Stimulated activated CD8-positive, alpha-beta memory T cell treated with anti-CD3 and anti-CD28 coated beads, Interleukin-4, amount 100 ng/mL, for 1 hour (primary cell): ENCODE measurements at places on chromosomes 2 and 18.

- no peak for DNase-seq
These were observed 320.4 kb downstream of the ASXL3 start for GRCh38 chr18:33898427-33898826.

DNA sequence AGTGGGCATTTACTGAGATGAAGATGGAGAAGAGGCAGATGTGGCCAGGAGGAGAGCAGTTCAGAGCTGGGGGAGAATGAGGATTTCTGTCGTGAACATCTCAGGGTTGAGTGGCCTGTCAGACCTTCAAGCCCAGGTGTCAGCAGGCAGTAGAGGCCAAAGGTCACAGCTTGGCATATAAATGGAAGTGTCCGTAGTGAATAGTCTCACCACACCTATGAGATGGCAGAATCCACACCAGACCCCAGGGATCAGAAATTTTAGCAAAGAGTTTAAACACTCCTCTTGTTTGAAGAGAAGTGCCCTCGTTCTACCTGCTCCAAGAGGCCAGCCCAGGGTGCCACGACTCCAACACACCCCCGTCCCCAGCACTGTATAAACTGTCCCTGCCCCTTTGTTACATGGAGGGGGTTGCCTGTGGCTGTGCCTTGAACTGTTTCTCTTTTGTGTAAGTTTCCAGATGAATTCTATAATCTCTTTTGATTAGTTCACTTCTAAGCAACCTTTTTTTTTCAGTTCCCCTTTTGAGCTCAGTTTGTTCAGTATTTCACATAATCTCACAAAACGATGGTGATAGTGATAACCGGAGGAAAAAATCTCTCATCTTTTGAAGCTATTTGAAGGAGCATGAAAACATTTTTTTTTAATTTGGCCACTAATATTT is 69.0 kb upstream of the TTC39C start:
- no peak for DNase-seq

- no peak for DNase-seq
These were observed 67.9 kb upstream of the GLS start for GRCh38 chr2:190812506-190813294.

- DNase-seq, result no peak
These were observed 156.3 kb downstream of the EML6 start for GRCh38 chr2:54879598-54880332.

DNA sequence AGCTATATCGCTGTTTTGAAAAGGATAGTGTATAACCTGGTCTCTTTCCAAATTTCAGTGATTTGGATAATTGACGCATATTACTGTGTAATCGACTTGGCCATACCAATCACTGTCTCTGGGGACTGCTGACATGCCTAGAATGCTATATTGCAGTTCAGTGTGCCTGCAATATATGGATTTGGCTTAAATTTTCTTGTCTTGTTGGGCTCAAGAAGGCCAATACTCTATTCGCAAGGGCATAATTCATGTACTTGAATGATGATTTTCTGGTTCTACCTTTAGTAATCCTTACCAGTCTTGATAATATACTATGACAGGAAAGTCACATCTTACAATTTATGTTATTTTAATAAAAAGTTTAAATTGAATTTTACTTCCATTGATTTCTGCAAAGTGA is 21.7 kb upstream of the THUMPD2 start:
- DNase-seq, result no peak

DNA sequence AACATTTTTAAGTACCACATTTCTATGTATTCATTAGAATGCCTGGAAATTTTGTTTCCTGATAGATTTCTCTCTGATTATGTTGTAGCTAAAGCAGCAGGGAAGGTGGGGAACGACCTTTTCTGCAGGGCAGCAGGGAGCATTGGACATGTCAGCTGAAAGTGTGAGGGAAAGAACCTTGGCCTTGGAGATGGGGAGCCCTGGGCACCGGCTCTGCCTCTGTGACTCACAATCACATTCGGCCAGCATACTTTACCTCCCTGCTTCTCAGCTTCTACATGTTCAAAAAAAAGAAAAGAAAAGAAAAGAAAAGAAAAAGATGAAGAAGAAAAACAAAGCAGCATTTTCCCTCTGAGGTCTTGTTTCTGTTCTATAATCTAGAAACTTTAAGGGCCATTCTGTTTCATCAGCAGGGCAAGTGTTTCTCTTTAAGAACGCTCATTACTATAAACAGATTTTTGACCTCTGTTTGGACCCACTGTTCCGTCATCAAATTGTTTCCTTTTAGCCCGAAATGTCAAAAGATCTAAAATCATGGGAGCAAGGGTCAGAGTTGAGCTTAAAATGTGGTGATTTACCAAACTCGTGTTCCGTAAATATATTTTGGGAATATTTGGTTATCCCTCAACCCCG is 27.9 kb downstream of the SETBP1 start:
- DNase-seq, result no peak

GRCh38 chr2:158486150-158486969 is 29.6 kb downstream of the PKP4 start:
- no peak for DNase-seq

DNA sequence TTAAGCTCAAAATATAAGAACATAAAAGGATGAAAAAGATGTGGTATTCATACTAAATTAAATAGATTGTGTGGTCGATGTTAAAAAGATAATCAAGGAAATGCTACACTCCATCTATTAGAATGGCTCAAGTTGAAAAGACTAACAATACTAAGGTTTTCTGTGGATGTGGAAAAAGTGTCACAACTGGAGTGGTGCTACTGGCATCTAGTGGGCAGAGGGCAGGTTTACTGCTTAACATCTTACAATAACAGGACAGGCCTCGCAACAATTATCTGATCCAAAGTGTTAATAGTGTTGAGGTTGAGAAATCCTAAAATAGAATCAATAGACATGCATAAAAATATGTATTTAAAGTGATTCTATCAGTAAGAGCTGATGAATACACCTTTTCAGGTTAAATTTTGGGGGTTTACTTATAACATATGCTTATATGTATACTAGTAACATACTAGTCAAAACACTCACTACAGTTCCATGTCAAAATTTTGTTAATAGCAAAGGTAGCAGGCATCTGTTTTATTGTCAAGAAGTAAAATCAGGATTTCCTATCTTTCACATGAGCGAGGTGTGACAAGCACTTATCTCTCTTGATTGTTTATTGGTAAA is 91.5 kb upstream of the TMEFF2 start:
- DNase-seq, result no peak

- no peak for DNase-seq
These were observed 37.7 kb downstream of the ST8SIA3 start for GRCh38 chr18:57390044-57390443.

- DNase-seq, result no peak
These were observed 202.7 kb upstream of the SLC14A2 start for GRCh38 chr18:45412577-45412976.

- DNase-seq, result no peak
These were observed 361.4 kb downstream of the DLGAP1 start for GRCh38 chr18:4093676-4094075.

DNA sequence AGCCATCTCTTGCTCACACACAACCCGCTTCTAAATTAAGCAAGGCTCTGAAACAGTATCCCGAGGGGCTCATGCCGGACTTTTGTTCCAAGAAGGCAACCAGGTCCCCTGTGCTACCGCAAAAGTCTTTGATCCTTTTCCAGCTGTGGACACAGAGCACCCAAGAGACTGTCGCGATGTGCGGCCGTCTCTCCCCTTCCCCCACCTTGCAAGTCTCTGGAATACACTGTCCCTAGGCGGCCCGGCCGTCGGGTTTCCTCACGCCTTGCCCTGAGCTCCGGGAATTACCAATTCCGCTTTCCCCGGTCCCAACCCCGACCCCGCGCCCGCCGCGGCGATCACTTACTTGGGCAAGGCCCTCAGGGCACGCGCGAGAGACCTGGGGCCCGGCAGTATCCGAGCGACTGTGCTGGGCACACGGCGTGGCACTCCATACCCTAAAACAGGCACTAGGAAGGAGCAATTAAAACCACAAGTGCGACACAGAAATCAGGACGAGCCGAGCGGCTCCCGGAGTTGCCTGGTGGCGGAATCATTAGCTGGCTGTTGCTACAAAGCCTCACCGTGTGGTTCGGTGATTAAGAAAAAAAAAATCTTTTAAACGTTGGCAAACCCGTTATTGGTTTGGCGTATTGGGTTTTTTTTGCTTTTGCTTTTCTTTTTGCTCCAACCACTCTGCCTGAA is 2.2 kb upstream of the DLX1 start:
- DNase-seq, result no peak

GRCh38 chr2:192559587-192559986 is 364.9 kb upstream of the TMEFF2 start:
- no peak for DNase-seq

DNA sequence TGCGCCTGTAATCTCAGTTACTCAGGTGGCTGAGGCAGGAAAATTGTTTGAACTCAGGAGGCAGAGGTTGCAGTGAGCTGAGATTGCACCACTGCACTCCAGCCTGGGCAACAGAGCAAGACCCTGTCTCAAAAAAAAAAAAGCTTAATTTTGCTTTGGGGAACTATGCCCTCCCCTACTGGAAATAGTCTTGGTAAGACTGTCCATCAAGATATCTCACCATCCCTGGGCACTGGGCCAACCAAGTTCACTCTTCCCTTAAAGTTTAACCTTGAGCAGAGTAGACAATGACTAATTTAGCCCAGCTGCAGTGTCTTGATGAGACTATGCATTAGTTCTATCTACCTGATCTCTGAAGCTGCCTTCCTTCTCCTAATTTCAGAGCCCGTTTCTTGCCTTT is 44.7 kb downstream of the ASXL2 start:
- DNase-seq, result no peak

- DNase-seq, result no peak
These were observed 125.1 kb downstream of the TMEM200C start for GRCh38 chr18:5770176-5770575.

- DNase-seq, result no peak
These were observed 801 bp downstream of the OSR1 start for GRCh38 chr2:19357402-19358241.

DNA sequence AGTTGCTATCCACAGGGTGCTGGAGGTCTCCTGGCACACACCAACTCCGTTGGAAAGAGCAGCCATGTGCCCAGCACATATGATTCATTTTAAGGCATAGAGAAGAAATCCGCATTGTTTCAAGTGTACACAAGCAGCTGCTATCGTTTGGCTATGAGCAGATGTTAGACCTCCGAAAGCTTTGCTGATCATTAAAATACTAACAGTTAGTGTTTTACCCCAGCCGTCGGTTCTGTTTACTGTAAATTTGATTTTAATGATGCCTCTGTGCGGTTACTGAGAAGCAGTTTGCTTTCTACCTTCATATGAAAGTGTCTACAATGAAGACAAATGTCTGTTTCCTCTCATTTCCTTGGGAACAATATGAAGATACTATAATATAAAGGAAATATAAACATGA is 154.9 kb downstream of the PTGR3 start:
- no peak for DNase-seq

DNA sequence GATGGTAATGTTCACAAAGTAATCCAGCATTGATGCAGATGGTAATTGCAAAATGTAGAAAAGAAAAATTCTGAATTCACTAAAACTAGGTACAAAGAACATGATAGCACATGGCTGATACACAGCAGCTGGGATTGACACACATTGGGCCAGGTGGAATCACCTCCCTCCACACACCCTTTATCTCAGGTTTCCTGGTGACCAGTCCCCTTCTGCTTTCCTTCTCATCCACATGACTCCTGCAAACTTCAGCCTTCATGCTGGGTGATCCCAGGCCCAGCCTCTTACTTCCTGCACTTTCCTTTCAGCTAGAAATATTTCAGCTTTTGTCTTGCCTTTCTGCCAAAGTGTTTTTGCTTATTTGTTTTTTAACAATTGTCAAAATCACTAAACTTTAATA is 246.9 kb downstream of the LNPK start:
- no peak for DNase-seq

GRCh38 chr18:8386669-8387380 is 222.4 kb upstream of the RAB12 start:
- no peak for DNase-seq

- DNase-seq, result no peak
These were observed 1674.5 kb upstream of the NXPH2 start for GRCh38 chr2:140454717-140455116.

DNA sequence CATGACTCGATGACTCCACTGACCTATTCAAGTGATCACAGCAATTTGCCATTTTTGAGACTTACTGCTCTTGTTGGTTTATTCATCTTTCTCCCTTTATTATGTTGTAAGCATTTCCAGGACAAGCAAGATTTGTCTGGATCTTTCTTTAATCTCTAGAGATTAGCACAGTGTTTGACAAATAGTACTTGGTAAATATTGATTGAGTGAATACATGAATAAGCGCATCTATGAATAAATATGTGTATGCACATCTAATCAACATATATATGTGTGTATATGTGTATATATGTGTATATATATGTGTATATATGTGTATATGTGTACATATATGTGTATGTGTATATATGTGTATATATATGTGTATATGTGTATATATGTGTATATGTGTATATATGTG is 7.3 kb downstream of the TMX3 start:
- no peak for DNase-seq

GRCh38 chr2:179422037-179422643 is 157.5 kb upstream of the SESTD1 start:
- no peak for DNase-seq

DNA sequence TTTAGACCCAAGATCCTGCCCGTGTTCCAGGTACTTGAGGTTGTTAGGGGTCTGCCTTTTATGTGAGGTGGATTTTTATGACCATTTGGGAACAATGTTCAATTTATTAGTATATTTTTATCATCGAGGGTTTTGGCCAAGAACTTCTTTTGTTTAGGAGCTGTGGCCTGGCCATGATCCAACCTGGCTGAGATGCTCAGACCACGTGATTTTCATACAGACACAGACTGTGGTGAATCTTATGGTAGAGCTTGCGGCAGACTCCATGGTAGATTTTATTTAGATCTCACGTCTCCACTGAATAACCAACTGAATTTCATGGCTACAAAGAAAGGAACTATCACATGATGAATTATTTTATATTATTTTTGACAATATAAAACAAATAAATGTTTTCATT is 405.5 kb upstream of the VWC2L start:
- no peak for DNase-seq

DNA sequence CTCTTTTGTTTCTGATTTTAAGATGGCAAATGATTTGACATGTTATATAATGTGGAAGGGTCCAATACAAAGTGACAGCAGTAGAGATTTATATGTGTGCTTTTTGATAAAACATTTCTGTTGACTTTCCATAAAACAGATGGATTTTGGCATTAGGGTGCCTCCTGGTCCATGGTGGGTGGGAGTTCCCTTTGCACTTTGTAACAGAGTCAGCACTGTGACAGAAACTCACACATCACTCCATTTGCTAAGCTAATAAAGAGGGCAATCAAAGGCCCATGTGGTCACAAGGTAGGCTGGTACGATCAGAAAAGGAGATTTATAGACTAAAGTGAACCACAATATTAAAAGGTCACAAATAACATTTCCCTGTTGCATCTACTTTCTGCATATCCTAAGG is 93.3 kb upstream of the NT5C1B start:
- DNase-seq, result no peak

DNA sequence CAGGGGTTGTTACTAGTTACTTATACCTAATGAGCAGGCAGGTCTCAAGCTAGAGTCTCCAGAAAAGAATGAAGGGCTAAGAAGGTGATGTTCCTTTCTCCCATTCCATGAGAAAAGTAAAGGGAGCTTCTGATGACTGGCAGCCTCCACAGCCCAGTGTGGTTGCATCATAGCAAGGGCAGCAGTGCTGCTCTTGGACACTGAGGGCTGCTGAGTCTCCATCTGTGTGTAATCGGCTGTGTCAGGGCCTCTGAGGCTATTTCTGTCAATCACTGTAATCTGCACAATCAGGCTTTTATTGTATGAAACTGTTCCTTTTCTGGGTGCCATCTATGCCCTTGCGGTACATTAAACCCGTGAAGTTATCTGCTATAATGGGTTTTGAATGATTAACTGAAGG is 164.1 kb upstream of the FBXO11 start:
- no peak for DNase-seq

GRCh38 chr2:8518979-8519668 is 162.7 kb upstream of the ID2 start:
- DNase-seq, result no peak
